ENCODE measurements at places on chromosomes 16 and 17.

DNA sequence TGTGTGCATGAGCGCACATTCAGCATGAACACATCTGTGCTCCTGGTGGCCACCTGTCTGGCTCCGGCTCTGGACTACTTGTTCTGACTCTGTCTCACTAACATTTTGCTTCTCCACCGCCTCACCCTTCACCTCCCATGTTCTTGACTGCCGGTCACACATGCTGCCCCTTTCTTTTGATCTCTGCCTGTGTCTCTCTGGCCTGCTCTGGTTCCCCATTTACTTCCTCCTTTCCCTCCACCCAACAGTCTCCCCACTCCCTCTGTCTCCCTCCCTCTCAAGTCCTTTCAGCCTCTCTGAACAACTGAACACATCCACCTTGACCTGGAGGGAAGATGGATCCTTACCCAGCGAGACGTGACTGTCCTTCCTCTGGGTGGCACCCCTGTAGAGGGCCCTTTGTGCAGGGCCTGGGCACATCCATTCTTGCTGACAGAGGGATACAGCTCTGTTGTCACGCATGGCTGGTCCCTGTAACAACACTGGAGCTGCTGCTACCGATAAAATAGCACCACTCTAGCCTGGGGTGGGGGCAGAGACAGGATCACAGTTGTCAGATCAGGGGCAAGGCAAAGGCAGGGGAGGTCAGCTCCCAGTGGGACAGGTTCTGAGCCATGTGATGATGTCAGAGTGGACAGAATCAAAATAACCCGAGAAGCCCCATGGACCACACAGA lies 11.0 kb downstream of the ZSCAN32 start:
- DNase-seq: no peak

DNA sequence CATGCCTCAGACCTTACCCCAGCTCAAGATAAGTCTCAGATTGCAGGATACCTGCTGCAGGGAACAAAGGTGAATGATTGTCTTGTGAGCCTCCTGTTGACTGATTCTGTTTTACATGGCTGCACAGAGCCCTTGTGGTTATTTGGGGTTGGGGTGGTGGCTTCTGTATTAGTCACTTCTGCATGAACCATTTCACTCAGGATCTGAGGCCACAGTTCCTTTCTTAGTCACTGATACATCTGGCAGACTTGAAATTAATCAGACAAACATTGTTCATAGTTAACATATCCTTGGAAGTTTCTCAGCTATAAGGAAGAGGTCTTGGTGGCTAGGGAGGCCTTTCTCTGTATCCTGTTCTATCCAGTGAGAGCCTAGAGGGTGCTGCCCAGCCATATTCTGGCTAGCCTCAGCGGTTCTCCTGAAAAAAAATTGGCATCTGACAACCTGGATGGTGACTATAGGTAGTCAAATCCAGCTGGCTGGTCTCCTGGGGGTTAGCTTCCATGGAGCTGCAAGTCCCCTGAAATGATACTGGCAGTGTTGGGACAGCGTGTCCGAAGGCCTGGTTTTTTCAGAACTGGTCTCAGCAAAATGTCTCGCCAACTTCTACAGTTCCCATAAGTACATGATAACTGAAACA lies 8.4 kb upstream of the PLK1 start:
- no peak for DNase-seq

GRCh38 chr17:29256735-29257466 lies 10.2 kb downstream of the CRYBA1 start:
- DNase-seq: no peak

DNA sequence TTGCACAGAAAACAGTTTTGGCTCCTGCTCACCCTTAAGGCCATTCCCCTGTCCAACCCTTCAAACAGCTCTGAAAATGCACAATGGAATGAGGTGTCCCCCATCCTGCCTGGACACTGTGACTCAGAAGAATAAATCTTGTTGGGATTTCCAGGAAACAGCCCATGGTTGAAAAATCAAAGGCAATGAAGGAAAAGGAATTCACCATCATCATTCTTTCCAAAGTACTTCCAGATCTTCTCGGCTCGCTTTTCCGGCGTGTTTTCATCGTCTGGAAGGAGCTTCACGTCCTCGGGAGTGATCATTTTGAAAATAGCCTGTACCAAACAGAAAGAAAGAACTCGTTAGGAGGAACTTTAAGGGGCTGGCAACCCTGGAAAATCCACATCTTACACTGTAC lies 4.3 kb downstream of the RCVRN start:
- DNase-seq: no peak

DNA sequence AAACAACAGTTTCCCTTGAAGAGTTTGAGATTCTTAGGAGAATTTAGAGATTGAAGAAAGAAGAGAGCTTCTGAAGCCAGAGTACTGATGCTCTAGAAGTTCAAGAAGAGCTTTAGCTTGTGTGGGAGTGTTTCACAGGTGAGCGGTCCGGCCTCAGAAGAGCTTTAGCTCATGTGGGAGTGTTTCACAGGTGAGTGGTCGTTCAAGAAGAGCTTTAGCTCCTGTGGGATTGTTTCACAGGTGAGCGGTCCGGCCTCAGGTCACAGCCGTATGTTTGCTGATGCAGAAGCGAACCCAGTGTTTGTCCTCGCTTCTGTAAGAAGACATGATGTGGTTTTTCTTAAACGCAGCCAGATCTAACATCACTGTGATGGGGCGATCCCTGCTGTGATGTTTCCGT lies 76.4 kb downstream of the SEC14L1 start:
- DNase-seq: no peak

GRCh38 chr16:64182985-64183384 lies 938.9 kb downstream of the CDH11 start:
- DNase-seq: no peak

DNA sequence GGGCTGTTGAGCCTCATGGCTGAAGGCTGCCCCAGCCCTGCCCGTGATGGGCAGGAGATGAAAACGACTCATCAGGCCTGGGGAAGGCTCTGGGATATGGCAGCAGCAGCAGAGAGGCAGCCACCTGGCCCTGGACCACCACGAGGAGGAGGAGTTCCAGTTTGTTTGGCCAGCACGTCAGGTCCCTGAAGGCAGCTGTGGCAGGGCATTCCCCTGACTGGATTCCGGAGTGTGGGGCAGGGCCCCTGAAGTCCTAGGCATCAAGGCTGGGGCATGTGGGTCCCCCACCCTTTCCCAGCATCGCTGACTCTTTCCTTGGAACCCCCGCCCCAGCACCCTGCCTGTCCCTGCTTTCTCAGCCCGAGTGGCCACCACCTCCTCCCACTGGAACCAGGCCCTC lies 197.4 kb downstream of the ZNF423 start:
- DNase-seq: no peak

- DNase-seq: no peak
Measured at GRCh38 chr16:71568551-71568950, 8.3 kb downstream of the TAT start.

DNA sequence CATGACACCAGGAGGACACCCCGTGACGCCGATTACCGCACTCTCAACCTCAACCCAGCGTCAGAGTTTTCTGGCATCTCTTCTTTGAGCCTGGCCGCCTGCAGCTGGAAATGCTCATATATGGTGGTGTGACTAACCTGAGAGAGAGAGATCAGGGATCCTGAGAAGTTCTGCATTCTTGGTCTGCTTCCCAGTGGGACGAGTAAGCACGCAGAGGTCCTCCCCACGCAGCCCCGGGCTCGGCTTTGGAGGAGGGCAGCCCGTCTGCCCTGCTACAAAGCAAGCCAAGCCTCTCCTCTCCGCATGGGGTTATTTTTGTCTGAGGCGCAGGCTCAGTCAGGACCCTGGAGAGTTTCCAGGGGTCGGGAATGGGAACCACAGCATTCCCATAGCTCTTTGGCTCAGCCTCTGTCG lies 16.5 kb downstream of the CRISPLD2 start:
- DNase-seq: no peak

DNA sequence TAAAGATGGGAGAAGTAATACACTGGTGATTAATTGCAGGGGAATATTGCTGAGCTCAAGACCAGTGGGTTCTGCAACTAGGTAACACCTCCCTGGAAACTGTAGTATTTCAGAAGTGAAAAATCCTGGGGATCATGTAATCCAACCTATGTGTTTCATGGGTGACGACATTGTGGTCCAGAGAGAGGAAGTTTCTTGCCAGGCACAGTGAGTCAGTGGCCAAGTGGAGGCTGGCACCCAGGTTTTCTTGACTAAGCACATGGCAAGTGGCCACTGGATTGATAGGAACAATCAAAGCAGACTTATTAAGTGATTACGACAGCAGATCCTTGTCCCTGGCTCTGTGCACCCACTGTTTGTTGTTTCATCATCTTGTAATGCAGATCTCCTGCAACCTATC lies 14.6 kb upstream of the CIITA start:
- no peak for DNase-seq

DNA sequence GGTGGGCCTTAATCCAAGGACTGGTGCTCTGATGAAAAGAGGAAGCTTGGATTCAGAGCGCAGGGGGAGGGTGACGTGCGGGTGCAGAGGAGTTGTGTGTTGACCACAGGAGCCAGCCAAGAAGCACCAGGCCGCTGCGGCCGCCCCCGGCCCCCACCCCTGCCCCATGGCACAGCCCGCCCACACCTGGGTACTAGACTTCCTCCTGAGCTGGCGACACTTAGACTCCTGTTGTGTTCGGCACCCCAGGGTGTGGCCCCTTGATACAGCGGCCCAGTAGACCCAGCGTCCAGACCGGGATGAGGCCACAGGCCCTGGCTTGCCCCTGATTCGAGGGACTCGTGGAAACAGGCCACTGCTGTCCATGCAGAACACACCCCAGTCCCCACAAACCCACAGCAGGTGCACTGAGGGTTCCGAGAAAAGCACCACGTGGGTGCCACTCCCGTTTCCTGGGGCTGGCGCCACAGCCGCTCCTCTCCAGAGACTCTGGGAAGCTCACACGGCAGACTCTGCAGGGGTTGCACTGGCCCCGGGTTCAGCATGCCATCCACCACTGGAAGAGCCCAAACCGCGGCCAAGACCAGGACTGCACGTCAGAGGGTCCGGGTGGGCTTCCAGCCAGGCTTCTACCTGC lies 5.7 kb upstream of the SNAI3 start:
- DNase-seq: no peak

DNA sequence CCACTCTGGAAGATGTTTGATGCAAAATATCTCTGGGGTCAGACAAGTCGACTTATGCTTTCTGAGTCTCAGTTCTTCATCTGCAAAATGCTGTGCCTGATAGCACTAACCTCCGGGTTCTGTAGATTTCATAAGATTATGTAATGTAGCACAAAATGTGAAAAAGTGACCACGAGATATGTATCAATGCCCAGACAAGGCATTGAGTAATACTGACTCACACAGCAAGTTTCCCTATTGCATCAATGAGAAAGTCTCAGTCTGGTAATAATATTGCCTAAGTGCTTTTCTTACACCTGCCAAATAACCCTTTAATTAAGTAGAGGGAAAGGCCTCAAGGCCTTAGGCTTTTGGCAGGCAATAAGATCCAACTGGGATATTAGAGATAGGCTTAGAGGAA lies 41.4 kb upstream of the MMP2 start:
- no peak for DNase-seq

GRCh38 chr17:78677303-78678221 lies 100.4 kb upstream of the DNAH17 start:
- DNase-seq: no peak

GRCh38 chr17:27244011-27244410 lies 49.9 kb upstream of the WSB1 start:
- DNase-seq: no peak

DNA sequence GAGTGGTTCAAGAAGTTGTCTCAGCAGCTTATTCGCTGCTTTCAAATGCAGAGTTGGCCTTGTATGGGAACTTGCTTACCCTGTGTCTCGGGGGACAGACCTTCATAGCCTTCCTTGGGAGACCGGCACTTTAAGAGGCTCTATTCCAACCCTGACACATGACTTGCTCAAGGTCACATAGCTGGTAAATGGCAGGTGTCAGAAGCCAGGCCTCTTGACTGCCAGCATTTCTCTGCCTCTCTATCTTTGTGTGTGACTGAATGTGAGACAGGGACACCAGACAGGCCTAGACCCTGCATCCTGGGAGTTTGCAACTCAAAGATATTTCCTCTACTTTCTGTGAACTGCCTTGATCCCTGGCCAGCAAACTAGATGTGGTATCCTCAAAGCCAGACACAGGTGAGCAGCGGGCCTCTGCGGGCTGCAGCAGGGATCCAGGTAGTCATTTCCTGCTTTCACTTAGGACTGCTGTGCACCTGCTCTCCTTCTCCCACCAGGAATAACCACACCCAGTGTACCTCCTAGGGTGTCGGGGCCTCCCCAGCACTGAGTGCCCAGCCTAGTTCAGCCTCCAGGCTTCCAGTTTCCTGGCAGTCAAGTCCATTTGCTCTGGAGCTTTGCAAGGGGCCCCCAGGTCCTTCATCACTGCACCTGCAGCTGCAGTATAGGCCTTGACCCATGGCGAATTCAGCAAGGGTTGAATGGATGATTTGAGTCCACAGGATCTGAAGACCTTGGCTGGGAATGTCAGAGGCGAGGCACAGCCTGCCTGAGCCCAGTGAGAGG lies 116.6 kb upstream of the TNRC6C start:
- DNase-seq: peak; percentile 66

- DNase-seq: no peak
Measured at GRCh38 chr17:16972346-16972745, 428 bp upstream of the TNFRSF13B start.

DNA sequence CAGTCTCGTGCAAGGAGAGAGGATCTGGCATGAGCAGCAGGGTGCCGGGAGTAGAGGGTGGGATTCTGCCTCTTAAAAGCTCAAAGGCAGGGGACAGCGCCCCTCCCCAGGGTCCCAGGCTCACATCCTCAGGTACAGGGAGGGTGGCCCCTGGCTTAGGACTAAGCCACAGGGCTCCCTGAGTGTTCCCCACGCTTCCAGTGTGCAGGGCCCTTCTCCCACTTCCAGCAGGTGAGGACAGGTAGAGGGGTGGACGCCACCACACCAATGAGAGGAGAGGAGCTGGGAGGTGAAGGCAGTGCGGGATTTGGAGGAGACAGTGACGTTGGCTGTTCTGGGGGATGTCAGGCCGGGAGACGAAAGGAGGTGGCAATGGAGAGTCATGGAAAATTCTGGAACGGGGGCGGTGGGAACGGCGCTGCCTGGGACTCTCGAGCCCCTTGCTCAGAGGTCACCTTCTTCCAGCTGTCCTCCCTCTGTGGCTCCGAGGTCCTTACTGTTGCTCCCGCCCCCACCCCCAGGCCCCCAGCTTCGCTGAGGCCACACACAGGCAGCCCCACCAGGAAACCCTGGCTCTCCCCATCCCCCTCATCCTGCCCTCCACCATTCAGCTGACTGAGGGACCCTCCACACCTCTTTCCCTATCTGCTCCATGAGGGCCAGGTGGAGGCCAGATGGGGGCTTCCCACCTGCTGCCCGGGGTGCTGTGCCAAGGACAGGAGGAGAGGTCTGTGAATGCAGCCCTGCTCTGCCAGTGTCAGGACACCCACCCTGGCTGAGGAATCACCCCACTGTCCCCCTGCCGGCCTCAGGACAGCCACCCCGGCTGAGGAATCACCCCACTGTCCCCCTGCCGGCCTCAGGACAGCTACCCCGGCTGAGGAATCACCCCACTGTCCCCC lies 57.7 kb upstream of the ACSF3 start:
- DNase-seq: no peak

DNA sequence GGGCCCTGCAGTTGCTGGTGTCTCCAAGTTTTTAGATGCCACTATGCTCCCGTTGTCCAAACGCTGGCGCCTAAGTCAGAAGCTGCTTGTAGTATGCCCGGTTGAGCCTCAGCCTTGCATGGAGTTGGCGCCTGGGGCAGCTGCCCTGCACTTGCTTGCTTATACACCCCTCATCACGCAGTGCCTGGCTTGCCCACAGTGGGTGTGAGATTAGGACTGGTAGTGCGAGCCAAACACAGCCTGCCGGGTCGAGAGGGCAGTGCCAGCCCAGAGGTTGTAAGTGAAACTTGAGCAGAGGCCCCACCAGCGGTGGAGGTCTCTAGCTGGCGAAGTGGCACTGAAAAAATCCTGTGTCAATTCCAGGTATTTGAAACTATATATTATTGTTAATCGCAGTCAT lies 90.3 kb downstream of the ITFG1 start:
- DNase-seq: no peak
